ENCODE measurements at places on chromosomes 6 and 20. TPM values are rescaled to one million over a fixed set of nuclear protein-coding genes. Genes with fewer than 3 reads are reported as not detected.

Gene CABLES2
- 2.0 TPM for total RNA-seq

Gene NDUFAF4
- 31.3 TPM for total RNA-seq

Gene FAM209B
- not detected for total RNA-seq

Gene EDN1
- 5.4 TPM for total RNA-seq

Gene C6orf15
- not detected for total RNA-seq

Gene TTI1
- total RNA-seq, result 11.3 TPM

Gene CRISP2
- not detected for total RNA-seq
